Activated CD4-positive, CD25-positive, alpha-beta regulatory T cell treated with anti-CD3 and anti-CD28 coated beads, Interleukin-2, amount 50 U/mL, for 16 hours (primary cell): ENCODE measurements at places on chromosomes 13 and 19.

DNA sequence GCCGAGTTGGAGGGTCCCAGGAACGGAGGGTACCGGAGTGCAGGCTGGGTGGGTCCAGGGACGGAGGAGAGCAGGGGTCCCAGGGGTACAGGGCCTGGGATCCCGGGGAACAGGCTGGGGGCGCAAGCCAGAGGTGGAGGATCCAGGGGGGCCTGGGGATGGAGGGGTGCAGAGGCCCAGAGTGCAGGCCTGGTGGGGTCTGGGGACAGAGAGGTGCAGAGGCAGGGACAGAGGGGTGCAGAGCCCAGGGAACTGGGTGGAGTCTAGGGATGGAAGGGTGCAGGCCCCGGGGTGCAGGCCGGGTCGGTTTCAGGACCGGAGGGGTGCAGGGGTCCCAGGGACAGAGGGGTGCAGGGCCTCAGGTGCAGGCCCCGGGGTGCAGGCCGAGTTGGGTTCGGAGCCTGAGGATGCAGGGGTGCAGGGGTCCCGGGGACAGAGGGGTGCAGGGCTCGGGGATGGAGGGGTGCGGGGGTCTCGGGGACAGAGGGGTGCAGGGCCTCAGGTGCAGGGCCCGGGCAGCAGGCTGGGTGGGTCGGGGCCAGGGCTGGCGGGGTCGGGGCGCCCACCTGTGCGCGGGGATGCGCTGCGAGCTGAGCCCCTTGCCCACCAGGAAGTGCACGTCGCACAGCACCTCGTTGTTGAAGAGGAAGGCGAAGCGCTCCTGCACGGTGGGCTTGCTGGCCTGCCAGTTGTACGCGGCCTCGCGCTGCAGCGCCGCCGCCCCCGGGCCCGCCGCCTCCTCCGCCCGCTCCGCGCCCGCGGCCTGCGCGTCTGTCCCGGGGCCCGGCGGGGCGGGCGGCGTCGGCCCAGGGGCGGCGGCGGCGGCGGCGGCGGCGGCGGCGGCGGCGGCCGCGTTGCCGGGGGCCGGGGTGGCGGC is 545 bp downstream of the BTBD2 start:
- DNase-seq: no peak

GRCh38 chr13:65336087-65336749 is 1893.9 kb downstream of the PCDH9 start:
- DNase-seq: no peak

DNA sequence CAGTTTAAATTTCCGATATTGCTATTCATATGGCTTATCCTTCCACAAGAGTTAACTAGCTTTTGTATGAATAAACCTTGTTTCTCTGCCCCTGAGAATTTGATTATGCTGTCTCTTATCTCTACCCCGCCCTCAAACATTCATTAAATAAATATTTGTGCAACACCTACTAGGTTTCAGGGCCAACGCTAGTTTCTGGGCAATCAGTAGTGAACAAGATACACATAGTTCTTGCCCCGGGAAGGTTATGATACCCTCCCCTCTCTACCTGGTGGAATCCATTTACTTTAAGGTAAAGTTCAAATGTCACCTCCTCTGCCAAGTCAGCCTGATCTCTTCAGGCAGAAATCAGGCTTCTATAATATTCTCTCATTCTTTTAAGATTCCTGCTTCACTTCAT is 16.6 kb upstream of the USP12 start:
- DNase-seq: no peak

- no peak for DNase-seq
These were observed 5.5 kb upstream of the IFI30 start for GRCh38 chr19:18167975-18168645.

- no peak for DNase-seq
These were observed 517.2 kb upstream of the SLITRK1 start for GRCh38 chr13:84399320-84400085.
